Stimulated activated CD8-positive, alpha-beta memory T cell treated with anti-CD3 and anti-CD28 coated beads, Interleukin-15, amount 100 ng/mL, for 24 hours (primary cell): ENCODE measurements at places on chromosomes 16 and 17.

DNA sequence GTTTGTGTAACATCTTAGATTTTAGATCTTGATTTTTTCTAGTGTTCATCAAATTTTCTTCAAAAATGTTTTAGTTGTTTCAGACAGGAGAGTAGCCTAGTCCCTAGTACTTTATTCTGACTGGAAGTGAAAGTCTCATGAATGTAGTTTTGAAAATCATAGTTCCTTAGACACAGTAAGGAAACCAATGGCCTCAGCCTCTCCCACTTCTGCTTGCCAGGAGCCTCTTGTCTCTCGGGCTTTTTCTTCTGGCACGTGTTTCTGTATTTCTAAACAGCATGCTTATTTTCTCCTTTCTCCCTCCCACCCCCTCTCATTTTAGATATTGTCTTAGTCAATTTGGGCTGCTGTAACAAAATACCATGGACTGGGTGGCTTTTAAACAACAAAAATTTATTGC lies 9.8 kb downstream of the SLFN5 start:
- no peak for DNase-seq

DNA sequence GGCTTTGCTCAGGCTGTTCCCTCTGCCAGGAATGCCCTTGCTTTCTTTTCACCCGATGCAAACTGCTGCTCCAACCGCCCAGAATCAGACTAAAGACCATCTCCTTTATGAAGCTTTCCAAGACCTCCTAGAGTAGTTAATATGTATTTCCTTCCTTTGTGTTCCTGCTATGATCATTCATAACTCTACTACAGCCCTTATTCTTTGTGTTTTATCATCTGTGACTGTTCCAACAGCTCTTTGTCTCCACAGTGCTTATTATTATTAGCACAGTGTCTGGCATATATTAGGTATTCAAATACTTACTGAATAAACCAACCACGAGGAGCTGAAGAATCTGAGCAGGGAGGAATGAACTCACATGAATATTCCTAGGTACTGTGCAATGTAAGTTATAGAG lies 7.6 kb downstream of the PSME3IP1 start:
- DNase-seq: no peak

DNA sequence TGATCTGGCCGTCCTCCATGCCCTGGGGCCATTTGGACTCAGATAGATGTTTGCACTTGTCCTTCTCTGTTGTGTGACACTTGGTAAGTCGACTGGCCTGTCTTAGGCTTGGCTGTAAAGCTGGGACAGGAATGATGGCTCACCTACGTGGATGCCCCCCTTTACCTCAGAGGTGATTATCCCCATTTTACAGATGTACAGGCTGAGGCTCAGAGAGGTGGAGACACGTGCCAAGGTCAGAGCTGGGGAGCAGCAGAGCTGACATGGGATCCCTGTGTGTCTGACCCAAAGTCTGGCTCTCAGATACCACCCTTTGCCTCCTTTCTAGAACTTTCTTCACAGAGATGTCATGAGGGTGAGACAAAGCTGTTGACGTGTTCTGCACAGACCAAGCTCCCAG lies 71.3 kb upstream of the CIBAR2 start:
- DNase-seq: no peak

DNA sequence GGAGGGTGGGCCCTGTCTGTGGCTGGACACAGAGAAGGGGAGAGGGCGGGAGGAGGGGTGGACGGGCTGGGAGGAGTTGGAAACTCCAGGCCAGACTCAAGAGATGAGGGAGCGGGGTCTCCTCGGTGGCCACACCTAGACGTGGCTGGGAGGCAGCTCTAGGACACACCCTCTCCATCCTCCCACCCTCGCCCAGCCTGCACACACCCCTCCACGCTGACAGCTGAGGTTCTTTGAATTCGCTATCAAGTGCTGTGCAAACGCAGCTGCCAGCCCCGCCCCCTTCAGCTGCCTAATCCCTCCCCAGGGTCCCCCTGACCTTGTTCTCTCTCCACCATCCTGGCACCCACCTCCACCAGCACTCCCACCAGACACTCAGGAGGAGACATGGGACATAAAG lies 48.7 kb downstream of the DNAH17 start:
- DNase-seq: no peak

GRCh38 chr17:55441544-55441943 lies 19.9 kb upstream of the MMD start:
- DNase-seq: no peak

DNA sequence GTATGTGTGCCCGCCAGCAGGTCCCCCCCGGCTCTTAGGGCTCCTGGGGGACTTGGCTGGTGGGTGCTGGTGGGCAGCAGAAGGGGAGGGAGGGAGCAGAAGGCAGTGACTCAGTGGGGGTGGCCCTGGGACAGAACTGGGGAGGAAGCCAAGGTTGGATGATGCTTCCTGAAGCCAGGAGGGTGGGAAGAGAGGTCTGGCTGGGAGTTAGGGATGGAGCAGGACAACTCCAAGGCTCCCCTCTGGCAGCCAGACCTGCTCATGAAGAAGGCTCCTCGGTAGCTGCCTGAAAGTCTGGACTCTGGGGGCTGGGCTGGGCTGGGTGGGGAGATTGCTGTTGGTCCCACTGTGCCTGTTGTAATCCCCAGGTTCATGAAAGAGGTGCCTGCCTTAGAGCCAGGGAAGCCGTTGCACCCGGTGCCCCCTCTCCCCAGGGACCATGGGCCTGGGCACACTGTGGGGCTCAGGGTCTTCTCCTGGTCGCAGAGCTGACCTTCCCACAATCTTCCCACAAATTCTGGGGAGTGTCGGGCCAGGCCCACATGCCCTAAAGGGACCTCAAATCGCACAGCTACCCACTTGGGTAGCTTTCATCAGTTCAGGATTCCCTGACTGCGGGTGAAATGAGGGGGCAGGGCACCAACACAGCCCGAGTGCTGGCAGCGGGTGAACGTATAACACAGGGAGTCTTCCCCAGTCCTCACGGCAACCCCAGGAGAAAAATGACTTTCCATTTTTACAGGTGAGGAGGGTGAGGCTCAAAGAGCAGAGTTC lies 1.1 kb upstream of the PLEKHG4 start:
- DNase-seq: no peak

- DNase-seq: no peak
These were observed 25.9 kb upstream of the PHB1 start for GRCh38 chr17:49440581-49440980.

DNA sequence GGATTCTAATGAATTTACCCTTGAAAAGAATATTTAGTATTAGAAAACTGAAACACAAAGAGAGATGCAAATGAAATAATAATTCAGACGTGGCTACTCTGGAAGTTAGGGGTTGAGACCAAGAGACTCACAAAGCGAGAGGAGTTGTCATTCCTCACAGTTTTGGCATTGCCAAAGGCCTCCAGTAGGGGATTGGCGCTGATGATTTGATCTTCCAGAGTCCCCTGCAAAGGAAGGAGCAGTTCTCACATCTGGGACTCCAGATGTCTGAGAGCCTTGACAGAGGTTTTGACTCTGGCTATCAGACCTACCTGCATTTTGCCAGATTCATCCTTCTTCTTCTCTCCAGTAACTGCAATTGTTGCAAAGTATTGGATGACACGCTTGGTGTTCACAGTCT lies 6.6 kb downstream of the MYH8 start:
- no peak for DNase-seq

GRCh38 chr16:73265124-73265837 lies 217.4 kb upstream of the ZFHX3 start:
- DNase-seq: no peak

- no peak for DNase-seq
These were observed 22.3 kb downstream of the SAP30BP start for GRCh38 chr17:75689441-75689873.

- DNase-seq: no peak
These were observed 11.0 kb upstream of the C16orf74 start for GRCh38 chr16:85761861-85762260.

DNA sequence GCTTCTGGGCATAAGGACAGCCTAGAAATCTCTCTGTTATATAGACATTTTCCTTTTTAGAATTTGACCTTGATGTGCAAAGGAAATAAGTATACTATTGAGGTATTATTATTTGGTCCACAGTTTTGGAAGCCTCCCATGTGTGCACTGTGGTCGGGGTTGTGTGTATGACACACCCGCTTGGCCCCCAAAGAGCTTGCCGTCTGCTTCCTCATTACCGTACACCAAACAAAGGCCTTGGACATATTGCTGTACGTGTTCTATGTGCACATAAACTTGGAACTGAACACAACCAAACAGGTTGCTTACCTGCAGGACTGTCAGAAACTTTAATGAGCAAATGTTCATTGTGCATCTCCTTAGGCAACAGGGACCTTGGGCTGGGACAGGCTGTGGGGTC lies 38.2 kb downstream of the METRNL start:
- no peak for DNase-seq

DNA sequence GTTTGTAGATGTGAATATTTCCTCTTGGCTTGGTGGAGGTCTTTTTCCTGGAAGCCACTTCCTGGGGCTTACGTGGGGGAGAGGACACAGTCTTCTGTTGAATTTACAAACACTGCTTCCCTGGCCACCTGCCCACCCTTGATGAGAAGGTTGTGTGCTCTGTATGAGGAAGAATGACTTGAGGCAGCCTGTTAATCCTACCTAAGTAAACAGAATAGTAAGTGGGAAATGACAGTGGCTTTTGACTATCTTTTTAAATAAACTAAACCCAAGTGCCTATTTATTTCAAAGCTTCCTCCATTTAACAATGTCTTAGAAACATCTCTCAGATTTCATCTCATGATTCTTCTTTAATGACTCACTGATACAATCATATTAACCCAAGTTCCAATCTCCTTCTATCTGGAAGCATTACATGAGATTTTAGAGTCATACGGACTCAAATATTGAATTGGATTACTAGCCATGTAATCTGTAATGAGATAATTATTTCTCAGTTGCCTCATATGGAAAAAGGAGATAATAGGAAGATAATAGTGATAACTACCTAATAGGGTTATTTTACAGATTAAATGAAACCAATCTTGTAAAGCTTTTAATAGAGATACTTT lies 96.6 kb upstream of the SMIM36 start:
- DNase-seq: no peak

DNA sequence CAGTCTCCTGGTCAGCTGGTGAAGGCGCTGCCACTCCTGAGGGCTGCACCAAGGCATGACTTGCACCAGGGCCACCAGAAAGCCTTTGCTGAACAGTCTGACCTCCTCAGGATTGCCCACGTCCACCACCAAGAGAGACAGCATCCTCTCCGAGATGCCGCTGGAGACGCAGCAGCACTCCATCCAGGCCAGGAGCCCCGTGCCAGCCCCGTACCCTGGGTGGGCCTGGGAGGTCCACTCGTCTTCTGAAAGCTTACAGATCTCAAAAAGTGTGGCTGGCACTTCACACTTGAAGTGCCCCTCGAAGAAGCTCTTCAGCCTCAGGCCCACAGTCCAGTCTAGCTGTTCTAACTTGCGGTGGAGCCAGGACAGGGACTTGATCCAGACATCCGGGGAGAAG lies 6.7 kb downstream of the GEMIN4 start:
- DNase-seq: no peak

GRCh38 chr17:70863436-70864248 lies 694.3 kb downstream of the KCNJ2 start:
- DNase-seq: no peak

DNA sequence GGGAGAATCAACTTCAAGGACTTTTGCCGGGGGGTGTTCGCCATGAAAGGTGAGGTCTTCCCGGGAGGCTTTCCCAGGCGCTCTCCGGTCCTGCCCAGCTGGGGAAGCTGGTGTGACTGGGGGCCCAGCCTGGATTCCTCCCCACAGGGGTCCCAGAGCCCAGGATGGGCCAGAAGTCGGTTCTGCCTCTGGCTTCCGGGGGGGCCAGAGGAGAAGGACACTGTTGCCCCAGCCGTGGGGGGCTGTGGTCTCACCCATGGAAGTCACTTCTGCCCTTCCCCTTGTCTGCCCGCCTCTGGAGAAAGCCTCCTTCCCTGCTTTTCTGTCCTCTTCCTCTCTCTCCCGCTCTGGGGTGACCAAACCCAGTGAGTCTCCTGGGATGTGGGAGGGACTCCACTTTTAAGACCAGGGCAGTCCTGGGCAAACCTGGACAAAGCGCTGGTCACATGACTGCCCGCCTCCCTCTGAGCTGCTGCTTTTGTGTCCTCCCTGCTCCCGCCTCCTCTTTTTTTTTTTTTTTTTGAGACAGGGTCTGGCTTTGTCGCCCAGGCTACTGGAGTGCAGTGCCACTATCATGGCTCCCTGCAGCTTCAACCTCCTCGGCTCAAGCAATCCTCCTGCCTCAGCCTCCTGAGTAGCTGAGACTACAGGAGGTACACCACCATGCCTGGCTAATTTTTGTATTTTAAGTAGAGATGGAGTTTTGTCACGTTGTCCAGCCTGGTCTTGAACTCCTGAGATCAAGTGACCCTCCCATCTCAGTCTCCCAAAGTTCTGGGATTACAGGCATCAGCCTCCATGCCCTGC lies 40.6 kb downstream of the RAB11FIP4 start:
- no peak for DNase-seq

DNA sequence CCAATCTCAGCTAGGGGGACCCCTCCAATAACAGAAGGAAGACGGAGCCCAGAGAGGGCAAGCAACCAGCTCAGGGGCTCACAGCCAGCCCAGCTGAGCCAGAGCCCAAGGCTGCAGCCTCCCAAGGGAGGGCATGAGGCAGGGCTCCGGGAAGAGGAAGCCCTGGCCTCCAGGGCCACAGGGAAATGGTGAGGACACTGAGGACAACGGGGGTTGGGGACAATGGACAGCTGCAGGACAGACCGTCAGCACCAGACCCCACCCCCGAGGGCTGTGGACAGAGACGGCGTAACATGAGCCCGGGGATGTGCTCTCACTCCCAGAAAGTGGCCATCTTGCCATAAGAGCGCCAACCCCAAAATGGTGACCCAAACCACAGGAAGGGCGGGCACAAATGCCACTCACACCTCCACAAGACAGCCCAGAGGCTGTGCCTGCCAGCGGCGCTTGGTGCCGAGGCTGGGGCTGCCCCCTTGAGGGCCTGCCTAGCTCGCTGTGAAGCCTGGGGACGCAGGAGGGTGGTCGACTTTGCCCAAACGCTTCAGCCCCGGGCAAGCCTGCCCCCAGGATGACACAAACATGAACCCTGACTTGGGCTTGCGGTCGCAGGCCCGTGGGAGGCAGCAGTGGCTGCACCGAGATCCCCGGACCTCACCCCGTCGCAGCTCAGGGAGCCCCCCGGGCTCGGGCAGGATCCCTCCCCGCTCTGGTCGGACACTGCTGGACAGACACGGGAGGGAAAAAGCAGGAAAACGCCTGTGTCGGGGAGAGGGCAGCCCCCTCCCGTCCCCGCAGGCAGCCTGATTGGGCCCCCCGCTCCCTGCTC lies 10.5 kb downstream of the PIMREG start:
- DNase-seq: no peak

DNA sequence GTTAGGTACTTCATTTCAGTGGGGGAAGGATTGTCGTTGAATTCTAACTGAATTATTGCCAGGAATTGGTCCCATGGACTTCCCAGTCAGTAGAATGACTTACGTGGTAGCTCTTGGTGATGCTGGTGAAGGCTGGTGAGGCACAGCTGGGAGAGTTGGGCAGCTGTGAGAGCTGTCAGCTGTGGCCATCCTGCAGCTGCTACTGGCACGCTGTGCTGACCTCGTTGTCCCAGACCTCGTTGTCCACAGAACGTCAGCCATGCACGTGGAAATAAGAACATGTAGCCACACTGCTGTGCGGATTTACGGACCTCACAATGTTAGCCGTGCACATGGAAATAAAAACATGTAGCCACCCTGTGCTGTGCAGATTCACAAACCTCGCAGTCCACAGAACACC lies 102.3 kb downstream of the NPIPB11 start:
- DNase-seq: no peak
